ENCODE measurements at places on chromosomes 4 and X.
A peak's percentile ranks its signal among the peaks of the same experiment; 100 is the strongest.

DNA sequence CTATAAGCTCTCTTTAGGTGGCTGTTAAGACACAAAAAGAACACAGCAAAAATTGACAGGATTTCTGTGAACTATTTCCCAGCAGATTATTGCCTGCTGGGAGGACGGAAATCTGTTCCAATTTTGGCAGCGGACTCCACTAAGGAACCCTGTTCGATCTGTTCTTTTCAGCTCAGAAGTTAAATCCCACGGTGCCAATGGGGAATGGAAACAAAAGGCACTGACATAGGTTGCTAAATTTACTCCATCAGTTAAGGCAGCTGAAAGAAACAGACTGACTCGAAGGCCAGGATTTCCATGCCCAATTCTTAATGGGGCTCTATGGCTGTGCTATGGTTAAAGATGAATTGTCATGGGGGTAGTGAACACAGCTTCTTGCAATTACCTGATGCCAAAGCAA, 126.5 kb upstream of the HPGD start:
- DNase-seq, result no peak

DNA sequence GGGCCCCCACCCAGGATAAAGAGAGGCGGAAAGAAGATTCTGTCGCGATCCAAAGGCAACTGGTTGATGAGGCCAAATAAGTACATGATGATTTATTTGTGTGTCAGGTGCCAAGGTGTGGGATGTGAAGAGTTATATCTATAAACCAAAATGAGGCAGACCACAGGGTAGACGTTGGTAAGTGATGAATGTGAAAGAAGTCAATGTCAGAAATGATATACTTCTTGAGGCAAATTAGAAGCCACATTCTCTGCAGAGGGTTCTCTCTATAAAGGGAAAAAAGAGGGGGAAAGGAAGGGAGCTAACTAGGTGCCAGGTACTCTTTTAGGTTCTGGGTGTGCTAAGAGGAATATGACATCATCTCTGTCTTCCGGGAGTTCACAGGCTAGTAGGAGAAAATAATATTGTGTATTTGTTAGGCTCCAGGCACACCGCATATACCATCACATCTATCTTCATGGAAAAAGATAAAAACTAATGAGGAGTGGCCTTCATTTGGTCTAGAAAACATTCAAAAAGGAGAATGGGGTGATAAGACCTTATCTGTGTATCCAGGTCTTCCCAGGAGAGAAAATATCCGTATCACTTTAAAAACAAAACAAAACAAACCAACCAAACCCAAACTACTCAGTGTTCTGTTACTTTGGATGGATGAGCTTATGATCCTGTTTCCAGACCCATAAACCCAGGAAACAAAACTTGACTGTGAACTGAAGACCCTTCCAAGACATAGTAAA, 4.8 kb upstream of the SH2D1A start:
- no peak for DNase-seq

DNA sequence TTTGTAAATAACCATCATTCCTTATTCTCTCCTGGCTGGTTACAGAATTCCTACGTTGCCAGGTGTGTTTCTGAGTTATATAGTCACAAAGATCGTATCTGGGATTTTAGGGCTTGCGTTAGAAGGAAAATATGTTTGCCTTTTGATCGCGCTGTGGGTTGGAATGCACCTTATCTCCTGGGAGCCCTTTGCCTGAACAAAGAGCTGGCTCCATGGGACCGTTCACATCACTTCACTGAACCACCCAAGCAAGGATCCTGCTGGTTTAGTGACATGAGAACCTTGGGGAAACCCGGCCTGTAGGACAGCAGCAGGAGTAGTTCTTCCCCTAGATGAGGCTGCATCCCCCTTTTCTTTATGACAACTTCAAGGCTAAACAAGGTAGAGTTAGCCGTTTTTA, 51.6 kb downstream of the RS1 start:
- DNase-seq, result no peak

- DNase-seq, result no peak
Observed at GRCh38 chr4:154030746-154031145, 241.9 kb upstream of the SFRP2 start.

- DNase-seq, result no peak
Observed at GRCh38 chr4:6529021-6529420, 46.0 kb upstream of the MAN2B2 start.

GRCh38 chrX:1581132-1581531, 10.3 kb upstream of the AKAP17A start:
- peak; percentile 26 for DNase-seq

GRCh38 chrX:34866646-34867045, 76.0 kb upstream of the FAM47B start:
- no peak for DNase-seq

DNA sequence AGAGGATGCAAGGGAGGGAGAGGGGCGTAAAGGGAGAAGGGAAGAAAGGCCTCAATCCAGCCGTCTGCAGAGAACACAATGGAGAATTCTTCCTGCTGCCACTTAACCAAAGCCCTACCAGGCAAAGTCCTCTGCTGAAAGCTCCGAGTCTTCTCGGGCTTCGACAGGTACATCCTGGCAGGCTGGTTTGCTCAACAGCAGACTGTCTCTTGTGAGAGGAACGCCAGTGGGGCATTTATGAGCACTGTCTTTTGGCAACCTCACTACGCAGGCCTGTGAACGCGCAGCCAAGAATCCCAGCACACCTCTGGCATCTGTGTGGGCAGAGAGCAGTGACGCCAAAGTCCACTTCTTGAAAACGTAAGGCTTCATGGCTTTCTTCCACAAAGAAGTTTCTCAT, 207.5 kb upstream of the FAM9B start:
- DNase-seq, result no peak

- DNase-seq, result no peak
Observed at GRCh38 chr4:153531976-153532626, 65.9 kb downstream of the TMEM131L start.

GRCh38 chr4:167786504-167786903, 305.8 kb upstream of the ANXA10 start:
- DNase-seq, result no peak

DNA sequence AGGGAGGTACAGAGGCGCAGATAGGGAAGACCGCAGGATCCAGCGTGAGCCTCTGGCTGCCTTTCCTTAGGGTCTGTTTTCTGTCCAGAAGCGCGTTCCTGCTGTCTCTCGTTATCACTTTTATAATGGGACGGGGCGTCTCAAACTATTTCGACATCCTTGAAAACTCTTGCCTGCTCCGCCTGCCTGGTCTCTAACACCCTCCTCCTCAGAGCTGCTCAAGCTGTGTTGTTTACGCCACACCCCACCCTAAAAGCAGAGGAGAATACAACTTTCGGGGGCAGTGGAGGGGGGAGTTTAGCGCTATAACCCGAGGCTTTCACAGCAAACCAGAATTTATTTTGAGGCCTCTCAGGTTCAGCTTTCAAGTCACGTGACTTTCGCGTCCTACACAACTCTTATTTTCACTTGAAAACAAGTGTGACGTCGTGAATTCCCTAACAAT, 646 bp upstream of the FAM3A start:
- DNase-seq, result no peak

DNA sequence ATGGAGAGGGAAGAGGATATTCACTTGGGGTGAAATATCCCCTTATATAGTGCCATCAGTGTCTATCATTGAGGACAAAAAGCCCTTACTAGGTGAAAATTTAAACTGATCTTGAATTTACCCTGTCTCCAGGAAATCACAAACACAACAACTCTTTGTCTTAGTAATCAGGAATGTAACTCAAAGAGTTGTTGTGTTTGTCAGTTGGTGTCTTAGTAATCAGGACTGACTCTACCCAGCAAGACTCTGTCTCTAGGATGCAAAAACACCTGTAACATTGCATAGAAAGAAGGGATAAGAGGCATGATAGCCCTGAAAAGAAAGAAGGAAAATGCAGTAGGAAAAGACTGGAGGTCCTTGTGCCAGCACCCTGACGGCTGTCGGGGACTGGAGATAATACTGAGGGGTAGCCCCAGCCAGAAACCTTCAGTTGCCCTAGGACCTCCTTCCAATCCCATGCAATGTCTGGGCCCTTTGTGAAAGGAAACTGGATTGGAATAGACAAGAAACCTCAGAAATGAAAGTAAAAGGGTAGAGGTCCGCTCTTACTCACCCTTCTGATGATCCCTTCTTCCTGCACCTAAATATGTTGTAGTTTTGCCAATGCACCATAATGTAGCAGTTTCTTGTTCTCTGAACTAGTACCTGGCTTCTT, 45.3 kb downstream of the HMGB2 start:
- DNase-seq, result peak; percentile 26

DNA sequence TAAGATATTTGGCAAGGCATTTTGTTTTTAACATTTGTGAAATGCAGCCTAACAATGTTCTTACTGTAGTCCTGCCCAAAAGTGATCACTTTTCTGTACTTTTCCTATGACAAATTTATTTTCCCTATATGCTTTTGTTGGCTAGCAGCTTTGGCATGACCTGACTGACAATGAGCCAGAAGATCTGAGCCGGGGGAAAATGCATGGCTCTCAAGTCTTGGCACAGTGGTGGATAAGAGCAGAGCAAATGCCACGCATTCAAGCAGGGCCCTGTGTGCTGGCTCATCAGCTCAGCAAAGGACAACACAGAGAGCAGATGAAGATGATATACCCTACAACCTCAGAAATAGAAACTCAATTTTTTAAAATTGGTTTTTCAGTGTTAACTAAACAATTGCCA, 187.3 kb downstream of the ANAPC10 start:
- DNase-seq, result no peak

- DNase-seq, result no peak
Observed at GRCh38 chr4:162475246-162475645, 311.4 kb upstream of the FSTL5 start.

DNA sequence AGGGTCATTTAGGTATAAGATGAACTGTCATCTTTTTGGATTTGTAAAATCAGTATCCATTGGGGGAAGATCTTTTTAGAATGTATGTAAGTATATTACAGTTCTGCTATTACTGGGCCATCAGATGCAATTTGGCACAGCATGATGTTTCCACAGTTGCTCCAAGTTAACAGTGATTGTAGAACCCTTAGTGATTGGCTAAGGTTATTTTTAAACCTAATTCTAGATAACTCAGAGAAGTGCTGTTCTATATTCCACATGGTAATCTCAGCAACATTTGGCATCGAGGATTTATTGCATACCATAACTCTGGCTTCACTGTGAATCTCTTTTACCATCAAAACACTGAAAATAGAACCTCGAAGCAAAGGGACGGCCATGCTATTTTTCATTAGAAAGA, 215.7 kb upstream of the HAND2 start:
- DNase-seq, result no peak

GRCh38 chrX:94633237-94633636, 959.2 kb downstream of the FAM133A start:
- no peak for DNase-seq

- DNase-seq, result no peak
Observed at GRCh38 chr4:162847945-162848549, 318.6 kb downstream of the NAF1 start.

DNA sequence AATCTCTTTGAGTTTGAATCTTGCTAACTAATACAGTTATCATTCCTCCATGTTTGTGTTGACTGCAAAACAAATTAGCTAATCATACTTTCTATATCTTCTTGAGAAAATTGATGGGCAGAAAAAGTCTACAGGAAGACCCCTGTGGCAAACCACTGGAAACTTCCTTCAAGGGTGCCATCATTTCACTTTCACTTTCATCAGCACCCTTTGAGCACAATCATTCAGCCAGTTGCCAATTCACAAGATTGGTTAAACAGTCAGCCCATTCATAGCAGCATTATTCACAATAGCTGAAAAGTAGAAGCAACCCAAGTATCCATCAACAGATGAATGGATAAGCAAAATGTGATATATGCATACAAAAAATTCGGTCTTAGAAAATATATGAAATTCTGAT, 101.5 kb downstream of the CCDC160 start:
- DNase-seq, result no peak
